ENCODE measurements at places on chromosomes 16 and 17.
A peak's percentile ranks its signal among the peaks of the same experiment; 100 is the strongest.

DNA sequence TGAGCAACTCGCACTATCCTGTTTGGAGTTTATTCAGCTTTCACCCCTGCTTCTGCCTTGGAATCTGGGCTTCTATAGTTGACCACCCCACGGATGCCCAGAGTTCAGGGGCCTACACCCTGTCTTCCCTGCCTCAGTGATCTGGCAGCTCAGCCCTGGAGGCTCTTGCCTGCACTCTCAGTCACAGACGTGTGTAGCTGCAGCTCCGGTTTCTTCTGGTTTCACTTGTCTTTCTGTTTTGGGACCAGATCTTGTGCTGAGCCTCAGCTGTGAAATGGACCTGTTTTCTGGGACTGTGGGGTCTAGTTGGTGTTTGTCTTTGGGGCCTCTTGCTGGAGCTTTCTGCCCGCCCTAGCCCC lies 5.8 kb downstream of the GPT2 start:
- DNase-seq = no peak

DNA sequence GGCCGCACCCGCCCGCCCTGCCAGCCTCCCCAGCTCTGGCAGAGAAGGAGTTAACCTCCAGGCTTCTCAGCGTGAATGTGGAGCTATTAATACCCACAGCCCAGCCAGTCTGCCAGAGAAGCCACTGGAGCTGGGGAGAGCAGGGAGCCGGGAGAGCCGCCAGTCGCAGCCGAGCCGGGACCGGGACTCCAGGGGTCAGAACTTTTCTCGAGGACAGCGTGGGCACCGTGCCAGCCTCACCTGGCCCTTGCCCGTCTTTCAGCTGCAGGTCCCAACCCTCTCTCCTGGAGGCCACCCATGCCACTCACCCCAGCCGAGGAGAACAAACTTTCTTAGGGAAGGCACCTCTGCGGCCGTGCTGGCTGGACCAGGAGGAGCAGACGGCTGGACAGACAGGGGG lies 33.8 kb upstream of the SBK1 start:
- DNase-seq = no peak

- DNase-seq = no peak
Measured at GRCh38 chr16:87125206-87126155, 191.7 kb downstream of the C16orf95 start.

DNA sequence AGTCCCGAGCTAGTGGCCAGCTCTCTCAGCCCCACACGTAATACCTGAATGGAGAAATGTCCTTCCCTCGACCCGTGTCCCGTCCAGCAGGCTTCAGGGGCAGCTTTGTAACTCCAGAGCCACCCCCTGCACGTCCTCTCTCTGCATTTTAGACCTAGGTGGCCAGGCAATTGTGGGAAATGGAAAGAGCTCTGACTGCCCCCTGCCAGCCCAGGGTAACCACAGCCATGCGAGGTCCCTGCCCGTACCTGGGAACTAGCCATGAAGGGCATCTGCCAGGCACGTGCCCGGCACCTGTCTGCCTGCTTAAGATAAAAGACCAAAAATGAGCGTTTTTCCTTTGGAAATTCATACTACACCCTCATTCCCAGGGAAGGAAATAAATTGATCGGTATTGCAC lies 9.2 kb downstream of the MAPK8IP3 start:
- no peak for DNase-seq

GRCh38 chr16:27048316-27048715 lies 18.4 kb upstream of the C16orf82 start:
- no peak for DNase-seq

- no peak for DNase-seq
Measured at GRCh38 chr17:57046749-57047148, 38.3 kb upstream of the AKAP1 start.

- DNase-seq = no peak
Measured at GRCh38 chr16:22402191-22402590, 27.8 kb upstream of the CDR2 start.

DNA sequence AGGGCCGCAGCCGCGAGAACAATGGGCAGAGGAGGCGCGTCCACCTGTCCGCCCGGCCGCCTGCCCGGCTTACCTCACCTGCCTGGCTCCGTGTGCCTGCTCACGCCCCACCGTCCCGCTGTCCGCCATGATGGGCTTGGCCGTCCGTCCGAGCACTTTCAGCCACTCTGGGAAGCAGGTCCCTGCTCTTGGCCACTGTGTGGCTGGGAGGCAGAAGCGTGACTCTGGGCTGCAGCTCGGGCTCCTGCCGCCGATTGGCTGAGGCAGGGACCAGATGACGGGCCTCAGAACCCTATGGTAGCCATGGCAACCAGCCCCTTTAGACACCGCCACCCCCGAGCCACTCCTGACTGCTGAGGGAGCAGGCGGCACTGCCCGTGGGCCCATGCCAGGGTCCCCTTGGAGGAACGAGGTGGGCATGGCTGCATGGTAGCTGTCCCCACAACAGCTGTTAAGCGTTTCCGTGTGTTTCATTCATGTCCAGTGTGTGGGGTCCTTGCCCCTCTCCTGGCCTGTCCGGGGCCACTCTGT lies 8.9 kb upstream of the AXIN1 start:
- no peak for DNase-seq

DNA sequence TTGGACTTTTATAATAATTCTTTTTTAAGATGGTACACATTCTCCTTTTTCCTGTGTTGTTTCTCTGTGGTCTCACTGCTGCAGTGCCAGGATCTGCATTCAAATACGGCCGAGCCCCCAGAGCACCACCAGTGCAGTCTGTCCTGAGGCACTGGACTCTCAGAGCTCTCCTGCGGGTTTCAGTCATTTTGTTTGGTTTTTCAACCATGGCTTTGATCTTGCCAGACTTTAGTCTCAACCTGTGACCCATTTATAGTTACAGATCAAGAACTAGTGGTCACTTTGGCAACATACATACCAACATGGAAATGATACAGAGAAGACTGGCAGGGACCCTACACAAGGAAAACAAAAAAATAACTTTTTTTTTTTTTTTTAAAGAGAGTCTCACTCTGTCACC lies 177.4 kb downstream of the LGALS9B start:
- no peak for DNase-seq

GRCh38 chr17:14302431-14303099 lies 1.7 kb downstream of the HS3ST3B1 start:
- DNase-seq = peak; percentile 76

DNA sequence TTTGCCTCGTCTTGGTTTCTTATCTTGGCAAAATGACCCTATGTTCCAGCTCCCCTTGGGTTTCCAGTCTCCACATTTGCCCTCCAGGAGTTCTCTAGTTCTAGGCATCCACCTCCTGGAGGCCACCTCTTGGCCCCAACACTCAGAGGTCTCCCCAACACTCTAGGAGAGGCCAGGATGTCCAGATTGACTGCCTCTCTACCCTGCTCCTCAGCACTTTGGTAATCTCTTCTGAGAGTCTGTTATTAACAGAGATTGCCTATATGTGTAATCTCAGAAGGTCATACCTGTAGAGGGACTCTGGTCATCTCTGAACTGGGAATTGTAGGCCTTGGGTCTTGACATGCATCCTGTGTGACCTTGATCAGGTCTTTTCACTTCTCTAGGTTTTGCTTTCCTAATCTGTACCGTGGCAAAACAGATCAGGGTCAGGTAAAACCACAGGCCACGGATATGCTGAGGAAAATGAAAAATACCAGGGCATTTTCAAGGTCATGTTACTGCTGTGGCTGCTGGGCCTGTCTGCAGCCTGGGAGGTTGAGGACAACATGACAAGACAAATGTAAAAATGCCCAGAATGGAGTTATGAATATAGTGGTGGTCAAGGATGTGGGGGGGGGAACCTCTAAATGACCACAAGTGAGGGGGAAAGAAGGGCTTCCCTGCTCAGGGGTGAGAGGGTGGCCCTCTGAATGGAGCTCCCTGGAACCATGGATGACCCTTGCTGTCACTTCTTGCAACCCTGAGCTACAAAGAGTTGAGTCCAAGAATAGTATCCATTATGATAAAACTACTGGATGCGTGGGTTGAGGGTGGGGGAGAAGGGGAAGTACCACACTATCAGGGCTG lies 5.0 kb upstream of the CCL4L2 start:
- no peak for DNase-seq

GRCh38 chr17:68853439-68853838 lies 101.8 kb downstream of the ABCA8 start:
- no peak for DNase-seq

DNA sequence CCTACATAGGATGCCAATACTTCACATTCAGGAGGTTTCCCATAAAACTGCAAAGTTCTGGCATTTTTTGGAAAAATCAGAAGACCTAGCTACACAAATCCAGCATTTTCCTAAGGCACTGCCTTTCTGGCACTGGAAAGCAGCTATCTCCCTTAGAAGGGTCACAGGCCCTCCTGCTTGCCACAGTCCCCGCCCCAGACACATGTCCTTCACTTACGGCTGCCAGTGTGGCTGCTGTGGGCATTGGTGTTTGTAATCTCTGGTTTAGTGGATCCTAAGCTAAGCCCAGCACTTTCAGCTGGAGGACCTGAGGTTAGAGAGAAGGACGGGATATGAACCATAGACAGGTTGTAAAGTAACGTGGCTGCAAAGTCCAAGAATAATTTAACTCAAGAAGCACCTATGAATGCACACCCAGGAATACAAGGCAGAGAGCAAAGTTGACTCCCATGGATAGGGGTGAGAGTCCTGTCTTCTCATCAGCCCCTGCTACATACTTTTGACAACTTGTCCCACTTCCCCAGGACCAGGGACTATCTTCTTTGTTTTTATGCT lies 100.0 kb downstream of the XYLT1 start:
- no peak for DNase-seq

GRCh38 chr17:42337442-42337841 lies 49.1 kb downstream of the STAT5A start:
- no peak for DNase-seq

- DNase-seq = no peak
Measured at GRCh38 chr16:56886296-56886695, 21.3 kb downstream of the SLC12A3 start.

DNA sequence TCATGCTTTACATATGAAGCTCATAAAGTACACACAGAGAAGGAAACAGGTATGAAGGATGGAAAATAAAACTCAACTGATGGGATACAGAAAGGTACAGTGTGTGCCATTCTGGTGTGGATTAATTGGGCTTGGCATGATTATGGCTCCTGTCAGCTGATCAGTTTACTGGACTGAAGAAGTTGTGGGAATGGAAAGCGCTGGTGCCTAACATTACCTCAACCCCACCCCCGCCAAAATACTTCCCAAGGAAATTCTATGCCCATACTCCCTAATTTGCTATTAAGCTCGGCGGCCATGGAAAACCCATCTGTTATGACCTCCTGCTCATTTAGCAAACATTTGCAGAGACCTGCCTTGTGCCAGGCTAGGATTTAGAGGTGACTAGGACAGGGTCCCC lies 16.6 kb upstream of the PMFBP1 start:
- DNase-seq = no peak

GRCh38 chr17:77150196-77150595 lies 9.4 kb downstream of the SEC14L1 start:
- DNase-seq = no peak

- DNase-seq = no peak
Measured at GRCh38 chr17:65013613-65014391, 42.7 kb downstream of the GNA13 start.

- DNase-seq = no peak
Measured at GRCh38 chr17:37546302-37546701, 56.6 kb downstream of the DUSP14 start.

- no peak for DNase-seq
Measured at GRCh38 chr17:6577686-6578263, 21.4 kb upstream of the PITPNM3 start.

- DNase-seq = peak; percentile 22
Measured at GRCh38 chr17:7886227-7887037, 2.2 kb upstream of the CHD3 start.

GRCh38 chr17:34375426-34375997 lies 12.5 kb upstream of the CCL1 start:
- no peak for DNase-seq

- DNase-seq = no peak
Measured at GRCh38 chr17:57810721-57811637, 38.9 kb downstream of the MRPS23 start.

DNA sequence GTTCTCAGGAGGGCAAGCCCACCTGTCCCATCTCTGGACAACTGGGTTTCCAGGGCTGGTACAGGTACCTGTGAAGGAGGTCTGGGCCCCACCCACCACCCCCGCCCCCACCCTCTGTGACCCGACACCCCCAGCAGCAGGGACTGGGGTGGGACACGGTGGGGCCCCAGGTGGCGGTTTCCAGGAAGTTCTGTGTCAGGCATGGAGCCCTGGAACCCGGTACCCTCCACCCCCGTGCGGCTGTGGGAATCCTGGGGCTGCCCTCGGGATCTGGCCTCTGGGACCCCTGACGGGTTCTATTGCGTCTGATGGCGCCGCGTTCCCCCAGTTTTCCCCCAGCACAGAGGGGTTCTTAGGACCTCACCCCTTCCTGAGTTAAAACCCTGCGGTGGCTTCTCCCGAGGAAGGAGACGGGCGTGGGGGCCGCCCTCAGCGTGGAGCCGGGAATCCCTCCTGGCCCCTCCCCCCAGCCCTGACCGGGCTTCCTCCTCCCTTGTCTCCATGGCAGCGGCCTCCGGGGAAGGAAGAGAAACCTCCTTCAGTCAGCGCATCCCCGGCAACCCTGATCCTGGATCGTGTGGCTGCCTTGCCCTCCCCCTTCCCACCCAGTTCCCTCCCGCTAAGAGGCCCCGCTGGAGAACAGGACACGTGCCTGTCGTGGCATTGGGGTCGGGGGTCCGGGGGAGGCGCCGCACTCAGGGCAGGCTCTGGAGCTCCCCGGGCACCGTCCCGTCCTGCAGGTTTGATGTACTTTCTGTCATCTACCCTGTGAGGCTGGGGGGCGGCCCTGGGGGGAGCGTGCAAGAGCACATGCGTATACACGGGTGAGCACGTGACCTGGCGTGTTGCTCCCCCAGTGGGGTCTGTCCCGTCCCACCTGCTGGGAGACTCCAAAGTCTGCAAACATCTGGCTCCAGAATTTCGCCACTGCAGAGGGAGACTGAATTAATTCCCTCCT lies 30.3 kb downstream of the CACNA1H start:
- peak; percentile 43 for DNase-seq

DNA sequence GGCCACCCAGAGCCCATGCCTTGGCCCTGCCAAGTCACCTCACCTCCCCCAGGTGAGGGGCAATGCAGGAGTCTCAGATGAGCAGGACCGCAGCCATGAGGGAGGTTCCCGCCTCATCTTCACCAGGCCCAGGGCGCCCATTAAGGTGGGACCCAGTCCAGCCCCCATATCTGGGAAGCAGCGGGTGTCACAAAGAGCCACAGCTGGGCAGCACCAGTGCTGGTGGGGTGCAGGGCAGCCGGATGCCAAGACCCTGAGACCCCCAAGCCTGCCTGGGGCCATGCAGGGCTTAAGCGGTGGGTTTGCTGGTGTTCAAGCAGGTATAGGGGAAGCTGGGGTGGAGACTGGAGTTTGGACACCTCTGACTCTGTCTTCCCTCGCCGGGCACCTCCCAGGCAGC lies 237.8 kb upstream of the GSE1 start:
- DNase-seq = no peak
